ENCODE measurements at places on chromosomes 3 and 15. TPM values are rescaled to one million over a fixed set of nuclear protein-coding genes. Genes with fewer than 3 reads are reported as not detected.

DNA sequence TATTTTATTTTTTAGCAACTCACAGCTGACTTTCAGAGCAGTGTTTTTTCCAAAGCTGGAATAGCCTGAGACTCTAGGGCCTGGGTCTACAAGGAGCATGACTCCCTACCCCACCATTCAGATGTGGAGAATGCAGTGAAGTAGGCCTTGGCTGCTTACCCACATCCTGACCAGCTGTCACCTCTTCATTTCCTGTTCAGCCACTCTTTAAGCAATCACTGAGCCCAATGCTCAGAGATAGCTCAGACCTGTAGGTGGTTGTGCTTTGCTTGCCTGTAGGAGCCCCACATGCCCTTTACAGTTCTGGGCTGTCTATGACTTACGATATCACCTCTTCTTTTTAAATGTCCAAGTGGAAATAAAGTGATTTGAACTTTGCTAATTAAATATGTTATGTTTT is 148.1 kb downstream of the NEK11 start:
- H3K4me3 ChIP-seq = no peak overlapping the region
- H3K36me3 ChIP-seq = no peaks in the 10 kb centered on the region
- H3K27ac ChIP-seq = no peak overlapping the region
- no peaks in the 10 kb centered on the region for H3K27me3 ChIP-seq

The CATSPER2 gene
- total RNA-seq = 49.6 TPM

DNA sequence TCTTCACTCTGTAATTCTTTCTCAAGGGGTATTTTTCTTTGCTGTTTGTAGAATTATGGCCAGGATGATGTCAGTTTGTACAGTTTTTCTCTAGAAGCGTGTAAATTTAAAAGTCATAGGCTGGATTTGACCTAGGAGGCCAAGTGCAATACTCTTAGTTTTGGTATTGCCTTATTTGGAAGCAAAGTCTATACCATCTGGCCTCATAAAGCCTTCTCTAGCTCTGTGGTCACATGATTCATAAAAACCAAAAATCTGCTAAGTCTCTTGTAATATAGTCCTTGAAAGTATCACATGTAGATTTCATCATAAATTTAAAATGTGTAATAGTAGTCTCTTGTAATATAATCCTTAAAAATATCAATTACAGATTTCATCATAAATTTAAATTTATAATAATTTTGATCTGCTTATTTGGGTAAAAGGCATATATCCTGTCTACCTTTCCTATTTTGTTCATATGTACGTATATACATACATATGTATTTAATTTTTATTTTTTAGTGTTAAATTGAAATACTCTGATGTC is 25.6 kb downstream of the TEX9 start:
- no peak overlapping the region for H3K27ac ChIP-seq
- no peaks in the 10 kb centered on the region for H3K4me1 ChIP-seq
- H3K27me3 ChIP-seq = no peaks in the 10 kb centered on the region

DNA sequence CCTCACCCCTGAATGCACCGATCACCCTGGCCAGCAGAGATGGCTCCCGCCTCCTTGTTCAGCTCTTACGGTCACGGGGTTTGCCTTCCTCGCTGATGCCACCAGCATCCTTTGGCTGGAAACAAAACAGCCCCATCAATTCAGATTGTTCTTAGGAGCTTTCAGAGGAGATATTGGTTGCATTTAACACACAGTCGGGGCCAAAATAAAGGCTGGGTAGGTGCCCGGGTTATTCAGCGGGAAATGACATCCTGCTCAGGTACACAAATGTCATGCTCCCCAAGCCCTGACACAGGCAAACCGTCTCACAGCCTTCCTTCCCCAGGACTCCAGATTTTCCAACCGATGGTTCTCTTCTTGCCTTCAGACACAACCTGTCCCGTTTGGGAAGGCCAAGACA is 62.4 kb upstream of the MEF2A start:
- DNase-seq = no peak
- H3K27me3 ChIP-seq = no peaks in the 10 kb centered on the region
- H3K4me1 ChIP-seq = peaks cover 12% of the 10 kb centered on the region
- H3K36me3 ChIP-seq = no peaks in the 10 kb centered on the region

GRCh38 chr3:171267104-171267503 is 193.1 kb downstream of the TNIK start:
- DNase-seq = no peak
- no peak overlapping the region for H3K27ac ChIP-seq
- no peak overlapping the region for H3K4me3 ChIP-seq
- H3K36me3 ChIP-seq = no peaks in the 10 kb centered on the region
- H3K27me3 ChIP-seq = no peaks in the 10 kb centered on the region

The C3orf49 gene
- total RNA-seq = 0.63 TPM

DNA sequence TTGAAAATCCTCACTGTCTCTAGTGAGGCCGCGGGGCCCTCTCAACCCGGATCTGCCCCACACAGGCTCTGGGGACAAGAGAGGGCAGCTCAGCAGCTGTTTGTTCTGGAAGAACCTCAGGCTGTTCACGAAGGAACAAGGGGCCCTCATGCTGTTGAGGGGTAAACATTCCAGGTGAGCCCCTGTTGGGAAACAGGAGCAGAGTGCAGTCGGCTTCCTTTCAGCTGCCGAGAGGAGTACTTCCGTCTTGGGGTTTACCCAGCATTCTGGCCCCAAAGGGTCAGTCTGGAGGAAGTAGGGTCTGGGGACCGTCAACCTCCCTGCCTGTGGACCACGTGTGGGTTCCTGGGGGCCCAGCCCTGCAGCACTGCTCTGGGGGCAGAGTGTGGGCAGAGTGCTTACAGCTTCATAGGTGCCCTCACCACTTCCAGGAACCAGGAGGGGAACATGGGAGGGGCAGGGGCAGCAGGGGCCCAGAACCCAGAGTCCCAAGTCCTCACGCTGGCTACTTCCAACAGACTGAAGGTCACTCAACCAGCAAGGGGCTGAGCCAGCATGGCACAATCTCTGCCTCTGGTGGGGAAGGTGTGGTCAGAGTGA is 49.2 kb upstream of the CTSH start:
- no peak overlapping the region for H3K27ac ChIP-seq
- no peaks in the 10 kb centered on the region for H3K27me3 ChIP-seq
- peaks cover 3% of the 10 kb centered on the region for H3K4me1 ChIP-seq

DNA sequence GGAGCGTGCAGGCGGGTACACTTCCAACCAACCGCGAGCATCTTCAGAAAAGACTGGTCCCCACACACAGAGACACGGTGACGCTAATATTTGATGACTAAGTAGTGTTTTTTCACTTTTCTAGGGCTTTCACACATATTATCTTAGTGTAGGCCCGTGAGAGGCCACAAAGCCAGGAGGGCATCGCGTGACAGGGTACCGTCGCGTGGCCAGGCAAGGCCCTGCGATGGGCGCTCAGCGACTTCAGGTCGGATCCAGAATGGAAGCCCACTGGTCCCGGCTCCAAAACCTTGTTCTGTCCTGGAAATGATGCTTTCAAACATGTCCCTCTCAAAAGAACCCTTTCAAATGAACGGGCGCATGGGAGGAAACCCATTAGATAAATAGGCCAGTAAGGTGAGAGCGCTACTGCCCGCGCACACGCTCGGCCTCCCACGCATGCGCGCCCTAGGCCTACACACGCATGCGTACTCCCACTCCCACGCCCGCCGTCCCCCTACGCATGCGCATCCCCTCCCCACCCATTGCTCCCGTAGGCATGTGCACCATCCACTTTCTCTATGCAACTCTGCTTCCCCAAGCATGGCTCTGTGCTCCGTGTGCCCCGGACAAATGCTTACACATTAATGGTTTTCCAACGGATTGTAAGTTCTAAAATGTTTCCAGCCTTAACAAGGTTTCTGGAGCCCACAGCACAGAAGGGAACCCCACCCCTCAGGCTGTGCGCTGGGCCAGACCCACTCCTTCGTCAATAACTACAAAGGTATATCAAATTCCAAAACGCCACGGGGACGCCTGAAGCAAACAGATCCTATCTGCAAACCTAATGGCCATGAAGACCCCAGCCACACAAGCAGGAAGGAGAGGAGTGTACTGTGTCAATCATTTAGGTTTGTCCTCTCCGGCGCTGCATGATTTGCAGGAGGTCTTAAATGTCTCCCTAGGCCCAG is 72.1 kb downstream of the OCA2 start:
- no peak overlapping the region for H3K27ac ChIP-seq
- H3K27me3 ChIP-seq = no peaks in the 10 kb centered on the region
- peak; percentile 64 for DNase-seq

DNA sequence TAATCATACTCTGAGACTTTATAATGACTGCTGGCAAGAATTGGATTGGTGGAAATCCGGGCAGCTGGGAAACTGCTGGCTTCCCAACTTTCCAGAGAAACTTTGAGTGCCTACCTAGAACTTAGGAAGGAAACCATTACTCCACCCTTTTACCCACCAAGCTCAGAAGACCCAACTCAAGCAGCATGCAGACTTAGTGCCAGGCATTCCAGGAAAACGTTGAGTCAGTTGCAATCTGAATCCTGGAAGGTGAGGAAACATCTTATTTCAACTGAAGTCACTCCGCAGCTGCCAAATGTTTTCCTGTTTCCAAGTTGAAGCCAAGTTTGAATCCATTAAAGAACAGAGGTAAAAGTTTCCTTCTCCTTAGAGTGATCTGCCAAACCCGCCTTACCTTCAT is 126.5 kb downstream of the ZNF385D start:
- H3K27me3 ChIP-seq = no peaks in the 10 kb centered on the region
- no peak overlapping the region for H3K4me3 ChIP-seq
- H3K4me1 ChIP-seq = no peaks in the 10 kb centered on the region

DNA sequence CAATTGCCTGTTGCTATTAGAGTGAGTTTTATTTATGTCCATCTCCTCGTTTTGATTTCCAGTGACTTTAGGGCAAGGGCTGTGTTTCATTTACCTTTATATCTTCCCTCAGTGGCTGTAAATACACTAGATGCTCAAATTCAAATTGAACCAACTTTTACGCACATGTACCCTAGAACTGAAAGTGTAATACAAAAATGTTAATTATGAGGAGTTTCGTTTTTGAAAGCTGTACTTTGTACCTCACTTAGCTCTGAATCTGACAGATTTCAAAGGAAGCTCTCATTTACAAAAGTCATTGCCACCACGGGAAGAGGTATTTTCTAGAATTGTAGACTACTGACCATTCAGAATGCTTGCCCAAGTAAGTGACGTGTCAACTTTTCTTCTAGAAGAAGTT is 264.4 kb downstream of the MECOM start:
- no peaks in the 10 kb centered on the region for H3K27me3 ChIP-seq
- H3K4me3 ChIP-seq = no peak overlapping the region
- no peaks in the 10 kb centered on the region for H3K4me1 ChIP-seq
- H3K36me3 ChIP-seq = no peaks in the 10 kb centered on the region

The SH2D7 gene
- 2.2 TPM for total RNA-seq

The CD96 gene
- total RNA-seq = 0.99 TPM
